ENCODE measurements at places on chromosomes 13 and 19.

DNA sequence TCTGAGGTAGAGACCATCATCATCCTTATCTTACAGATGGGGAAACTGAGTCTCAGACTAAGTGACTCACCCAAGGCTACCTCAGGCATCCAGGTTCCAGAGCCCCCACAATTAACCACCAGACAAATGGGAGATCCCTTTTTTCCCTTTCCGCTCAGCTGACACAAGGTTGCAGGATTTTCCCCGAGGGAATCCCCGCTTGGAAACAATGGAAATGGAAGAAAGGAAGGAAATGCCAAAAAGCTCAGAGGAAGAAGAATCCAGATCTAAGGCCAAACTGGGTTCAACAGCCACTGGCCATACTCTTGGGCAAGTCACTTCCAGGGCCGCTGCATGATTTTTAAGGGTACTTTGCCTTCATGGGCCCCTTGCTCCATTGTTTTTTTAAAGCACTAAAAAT lies 1.6 kb downstream of the ZNF71 start:
- no peak for DNase-seq

GRCh38 chr13:98976338-98976737 lies 1.5 kb downstream of the DOCK9 start:
- peak; percentile 76 for DNase-seq

DNA sequence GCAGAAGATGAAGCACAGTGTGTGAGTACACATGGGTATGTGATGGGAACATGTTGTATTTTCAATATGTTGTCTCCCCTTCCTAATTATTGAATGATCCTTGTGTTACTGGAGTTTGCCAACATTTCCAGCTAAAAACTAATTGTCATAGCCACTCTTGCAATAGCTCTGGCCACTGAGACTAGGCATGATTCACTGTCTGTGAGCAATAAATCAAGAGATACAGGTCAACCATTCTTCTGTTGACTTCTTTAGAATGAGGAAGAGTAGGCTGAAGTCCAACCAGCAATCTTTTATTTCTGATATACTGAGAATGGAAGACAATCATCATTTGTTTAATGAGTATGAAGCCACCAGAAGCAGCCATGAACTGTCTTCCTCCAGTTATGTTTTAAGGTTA lies 413.9 kb downstream of the SLITRK5 start:
- peak; percentile 6 for DNase-seq

DNA sequence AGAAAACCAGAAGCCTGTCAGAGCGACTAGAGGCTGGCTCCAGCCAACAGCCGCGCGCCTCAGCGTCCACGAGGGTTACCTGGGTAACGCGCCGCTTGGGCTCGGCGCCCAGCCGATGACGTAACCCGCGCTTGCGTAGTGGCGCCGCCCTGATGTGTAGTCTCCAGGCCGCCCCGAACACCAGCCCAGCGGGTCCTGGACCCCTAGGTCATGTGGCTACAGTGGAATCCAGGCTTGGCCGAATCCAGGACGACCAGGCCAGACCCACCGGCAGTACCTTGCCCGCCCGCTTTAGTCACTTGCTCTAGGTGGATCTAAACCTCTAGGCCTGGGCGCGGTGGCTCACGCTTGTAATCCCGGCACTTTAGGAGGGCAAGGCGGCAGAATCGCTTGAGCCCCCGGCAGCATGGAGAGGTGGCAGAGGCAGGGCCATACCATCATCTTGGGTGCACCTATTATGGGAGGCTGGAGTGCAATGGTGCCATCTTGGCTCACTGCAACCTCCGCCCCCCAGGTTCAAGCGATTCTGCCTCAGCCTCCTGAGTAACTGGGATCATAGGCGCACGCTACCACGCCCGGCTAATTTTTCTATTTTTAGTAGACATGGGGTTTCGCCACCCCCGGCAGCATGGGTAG lies 7.2 kb upstream of the ZNF606 start:
- peak; percentile 66 for DNase-seq

- peak; percentile 26 for DNase-seq
Measured at GRCh38 chr13:30551189-30551588, 66.5 kb upstream of the USPL1 start.

GRCh38 chr13:111900390-111901131 lies 166.4 kb upstream of the SOX1 start:
- DNase-seq, result no peak

- no peak for DNase-seq
Measured at GRCh38 chr19:40721936-40722661, 5.2 kb downstream of the ITPKC start.

GRCh38 chr13:110593430-110594130 lies 21.8 kb upstream of the NAXD start:
- peak; percentile 77 for DNase-seq

GRCh38 chr19:1817553-1818179 lies 5.6 kb upstream of the ATP8B3 start:
- DNase-seq, result no peak

DNA sequence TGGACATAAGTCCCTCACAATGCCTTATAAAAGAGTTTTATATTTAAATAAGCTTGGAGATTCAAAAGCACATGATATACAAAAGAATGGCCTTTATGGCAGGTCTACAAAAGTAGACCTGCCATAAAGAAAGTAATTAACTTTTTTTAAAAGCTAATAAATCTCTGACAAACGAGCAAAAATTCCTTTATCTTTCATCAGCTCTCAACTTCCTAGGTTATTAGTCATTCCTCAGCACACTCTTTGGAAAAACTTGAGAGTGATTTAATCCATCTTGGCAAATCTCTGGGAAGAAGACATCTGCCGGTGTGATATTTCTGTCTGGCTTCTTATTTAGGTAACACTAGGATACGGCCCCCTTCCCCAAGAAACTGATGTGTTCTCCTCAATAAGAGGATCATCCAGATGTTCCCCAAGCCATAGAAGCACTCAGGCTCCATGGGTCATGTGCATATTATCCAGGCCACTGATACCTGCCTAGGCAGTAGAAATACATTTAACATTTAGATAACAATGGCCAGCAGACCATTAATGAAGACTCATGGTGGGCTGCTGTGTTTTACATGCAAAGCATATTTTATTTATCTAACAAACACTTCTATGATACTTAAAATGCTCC lies 372.7 kb downstream of the LIG4 start:
- DNase-seq, result no peak

DNA sequence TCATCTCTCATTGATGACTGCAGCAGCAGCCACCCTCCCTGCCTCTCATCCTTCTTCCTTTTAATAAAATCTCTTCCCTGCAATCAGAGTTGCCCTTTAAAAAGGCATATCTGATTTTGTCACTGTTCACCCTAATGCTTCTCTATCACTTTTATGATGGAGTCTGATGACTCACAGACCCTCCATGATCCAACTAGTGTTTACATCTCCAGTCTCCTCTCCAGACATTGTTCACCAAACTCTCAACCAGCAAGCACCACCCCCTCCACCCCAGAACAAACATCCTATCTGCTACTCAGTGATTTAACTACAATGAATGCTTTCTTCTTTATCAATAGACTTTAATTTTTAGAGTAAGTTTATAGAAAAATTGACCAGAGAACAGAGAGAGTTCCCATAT lies 59.5 kb downstream of the TNFSF11 start:
- DNase-seq, result no peak

- no peak for DNase-seq
Measured at GRCh38 chr13:90510319-90510718, 837.2 kb upstream of the MIR17HG start.

DNA sequence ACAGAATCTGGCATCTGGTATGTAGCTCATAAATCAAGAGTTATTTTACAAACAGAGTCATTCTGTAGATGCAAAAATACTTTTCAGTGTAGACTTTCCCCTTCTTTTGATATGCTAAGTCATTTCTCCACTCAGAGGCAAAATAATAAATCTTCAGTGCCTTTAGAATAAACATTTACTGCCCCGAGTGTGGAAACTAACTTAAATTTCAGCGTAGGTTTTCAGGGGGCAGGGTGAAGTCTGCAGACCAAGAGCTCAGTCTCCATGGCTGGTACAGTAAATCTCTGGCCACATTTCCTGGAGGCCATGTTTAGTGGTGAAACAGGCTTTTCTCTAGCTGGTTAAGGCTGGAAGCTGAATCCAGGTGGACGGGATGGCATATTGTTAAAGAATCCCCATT lies 13.1 kb upstream of the ADPRHL1 start:
- DNase-seq, result no peak

GRCh38 chr19:11288349-11288748 lies 7.6 kb upstream of the TSPAN16 start:
- DNase-seq, result no peak

DNA sequence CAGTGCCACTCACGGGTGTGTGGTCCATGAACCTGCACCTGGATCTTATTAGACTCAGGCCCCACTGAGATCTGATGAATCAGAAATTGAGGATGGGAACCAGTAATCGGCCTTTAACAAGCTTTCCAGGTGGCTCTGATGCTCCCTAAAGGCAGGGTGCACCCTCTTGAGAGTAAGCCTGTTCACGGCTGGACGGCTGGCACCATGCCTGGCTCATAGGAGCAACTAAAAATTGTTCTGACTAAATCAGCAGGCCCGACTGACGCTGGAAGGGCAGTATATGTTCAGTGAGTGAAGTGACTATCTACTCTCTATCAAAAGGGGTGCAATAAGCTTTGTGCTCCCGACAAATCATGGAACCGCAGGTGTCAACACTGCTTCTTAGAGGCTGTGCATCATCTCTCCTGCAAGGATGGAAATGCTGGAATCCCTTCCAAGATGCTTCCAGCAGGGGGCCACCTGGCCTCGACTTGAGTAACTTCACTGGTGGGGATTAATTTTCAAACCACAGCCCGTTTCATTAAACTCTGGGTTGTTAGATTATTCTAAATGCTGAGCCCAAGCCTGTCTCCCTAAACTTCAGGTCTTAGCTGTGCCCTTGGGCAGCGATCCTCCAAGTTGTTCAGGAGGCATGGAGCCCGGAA lies 28.4 kb downstream of the TMTC4 start:
- DNase-seq, result no peak

DNA sequence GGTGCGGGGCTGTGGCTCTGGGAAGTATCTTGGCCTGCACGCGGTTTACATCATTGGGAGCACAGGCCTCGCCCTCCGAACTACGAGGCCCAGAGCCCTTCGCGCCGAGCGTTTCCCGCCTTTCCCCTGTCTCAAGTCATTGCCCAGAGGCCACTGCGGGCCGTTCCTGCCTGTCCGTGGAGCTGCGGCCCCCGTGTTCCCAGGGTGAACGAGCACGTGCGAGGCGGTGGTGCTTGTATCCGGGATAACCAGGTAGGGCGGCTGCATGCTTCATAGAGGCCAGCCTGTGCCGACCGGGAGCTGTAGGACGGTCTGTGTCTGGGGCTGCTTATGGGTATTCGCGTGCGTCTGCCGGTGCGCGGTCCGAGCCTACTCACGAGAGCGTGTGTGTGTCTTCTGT lies 32.5 kb downstream of the ZNF527 start:
- no peak for DNase-seq

DNA sequence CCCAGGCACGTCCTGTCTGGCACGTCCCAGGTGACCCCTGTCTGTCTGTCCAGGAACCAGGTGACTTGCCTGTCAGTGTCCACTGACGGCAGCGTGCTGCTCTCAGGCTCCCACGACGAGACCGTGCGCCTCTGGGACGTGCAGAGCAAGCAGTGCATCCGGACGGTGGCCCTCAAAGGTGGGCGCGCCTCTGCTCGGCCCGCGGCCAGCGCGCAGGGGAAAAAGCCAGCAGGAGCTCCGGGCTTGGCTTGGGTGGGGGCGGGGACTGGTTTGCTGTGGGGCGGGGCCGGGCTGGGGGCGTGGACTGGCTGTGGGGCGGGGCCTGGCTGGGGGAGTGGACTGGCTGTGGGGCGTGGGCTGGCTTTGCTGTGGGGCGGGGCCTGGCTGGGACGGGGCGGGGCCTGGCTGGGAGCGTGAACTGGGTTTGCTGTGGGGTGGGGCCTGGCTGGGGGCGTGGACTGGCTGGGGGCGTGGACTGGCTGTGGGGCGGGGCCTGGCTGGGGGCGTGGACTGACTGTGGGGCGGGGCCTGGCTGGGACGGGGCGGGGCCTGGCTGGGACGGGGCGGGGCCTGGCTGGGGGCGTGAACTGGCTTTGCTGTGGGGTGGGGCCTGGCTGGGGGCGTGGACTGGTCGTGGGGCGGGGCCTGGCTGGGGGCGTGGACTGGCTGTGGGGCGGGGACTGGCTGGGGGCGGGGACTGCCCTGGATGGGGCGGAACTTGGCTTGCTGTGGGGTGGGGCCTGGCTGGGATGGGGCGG lies 7.2 kb downstream of the WDR18 start:
- DNase-seq, result peak; percentile 53

GRCh38 chr19:40936755-40937154 lies 54.3 kb upstream of the CYP2B6 start:
- DNase-seq, result no peak

DNA sequence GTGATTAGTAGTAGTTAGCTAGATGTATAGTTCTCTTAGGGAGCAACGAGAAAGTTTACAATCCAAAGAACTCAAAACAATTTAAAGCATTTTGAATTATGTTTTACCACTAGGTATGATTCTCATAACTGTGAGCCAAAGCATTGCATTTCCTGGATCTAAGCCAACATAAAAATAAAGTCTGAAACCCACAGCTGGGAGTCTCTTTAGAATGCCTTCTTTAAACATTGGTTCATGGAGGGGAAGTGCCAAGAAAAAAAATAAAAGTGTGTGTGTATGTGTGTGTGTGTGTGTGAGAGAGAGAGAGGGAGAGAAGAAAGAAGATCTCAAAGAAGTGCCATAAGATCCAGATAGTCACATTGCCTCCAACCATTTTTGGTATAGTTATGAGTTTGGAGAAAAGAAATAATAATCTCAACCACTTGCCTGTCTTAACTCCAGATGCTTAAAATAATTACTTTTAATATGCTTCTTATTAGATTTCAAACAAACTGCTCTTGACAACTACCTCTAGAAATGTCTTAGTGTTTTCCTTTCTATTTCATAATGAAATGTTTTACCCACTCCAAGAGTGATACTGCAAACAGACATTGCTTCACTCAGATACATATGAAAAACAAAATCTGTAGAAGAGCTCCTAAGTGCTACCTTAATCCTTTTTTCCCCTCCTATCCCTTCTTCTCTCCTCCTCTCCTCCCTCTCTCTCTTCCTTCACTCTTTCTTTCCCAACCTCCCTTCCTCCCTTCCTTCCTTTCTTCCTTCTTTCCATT lies 554.1 kb downstream of the KCTD12 start:
- no peak for DNase-seq

DNA sequence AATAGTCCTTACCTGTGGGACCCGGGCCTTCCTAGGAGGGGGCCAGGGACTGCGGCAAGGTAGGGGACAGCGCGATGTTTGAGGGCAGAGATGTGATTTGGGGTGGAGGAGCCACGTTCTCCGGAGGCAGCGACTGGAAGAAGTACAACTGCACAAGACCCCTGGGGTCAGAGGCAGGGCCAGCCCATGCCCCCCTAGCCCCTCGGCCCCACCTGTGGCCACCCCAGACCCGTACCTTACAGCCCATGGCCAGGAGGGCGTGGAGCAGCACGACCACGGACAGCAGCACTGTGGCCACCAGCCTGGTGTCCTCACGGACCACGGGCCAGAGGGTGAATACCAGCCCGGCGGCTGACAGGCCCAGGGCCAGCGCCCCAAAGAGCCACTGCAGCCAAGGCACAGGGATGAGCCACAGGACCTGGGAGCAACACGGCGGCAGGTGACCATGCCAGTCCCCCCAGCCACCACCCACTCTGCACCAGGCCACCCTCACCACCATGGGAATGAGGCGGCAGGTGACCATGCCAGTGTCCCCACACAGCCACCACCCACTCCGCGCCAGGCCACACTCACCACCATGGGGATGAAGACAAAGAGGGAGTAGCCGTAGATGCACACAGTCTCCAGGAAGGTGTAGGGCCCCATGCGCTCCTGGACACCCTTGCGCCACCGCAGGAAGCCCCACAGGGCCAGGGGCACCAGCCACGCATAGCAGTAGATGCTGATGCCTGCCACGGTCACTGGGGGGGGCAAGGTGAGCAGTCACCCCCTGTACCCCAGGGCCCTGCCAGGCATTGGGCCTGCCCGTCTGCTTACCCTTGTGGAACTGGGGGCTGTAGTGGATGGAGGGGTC lies 5.0 kb downstream of the YIPF2 start:
- DNase-seq, result no peak
